ENCODE measurements at places on chromosomes 7 and 10. TPM values are rescaled to one million over a fixed set of nuclear protein-coding genes. Genes with fewer than 3 reads are reported as not detected.
A peak's percentile ranks its signal among the peaks of the same experiment; 100 is the strongest.

The UPK3B gene
- 10.6 TPM for total RNA-seq

DNA sequence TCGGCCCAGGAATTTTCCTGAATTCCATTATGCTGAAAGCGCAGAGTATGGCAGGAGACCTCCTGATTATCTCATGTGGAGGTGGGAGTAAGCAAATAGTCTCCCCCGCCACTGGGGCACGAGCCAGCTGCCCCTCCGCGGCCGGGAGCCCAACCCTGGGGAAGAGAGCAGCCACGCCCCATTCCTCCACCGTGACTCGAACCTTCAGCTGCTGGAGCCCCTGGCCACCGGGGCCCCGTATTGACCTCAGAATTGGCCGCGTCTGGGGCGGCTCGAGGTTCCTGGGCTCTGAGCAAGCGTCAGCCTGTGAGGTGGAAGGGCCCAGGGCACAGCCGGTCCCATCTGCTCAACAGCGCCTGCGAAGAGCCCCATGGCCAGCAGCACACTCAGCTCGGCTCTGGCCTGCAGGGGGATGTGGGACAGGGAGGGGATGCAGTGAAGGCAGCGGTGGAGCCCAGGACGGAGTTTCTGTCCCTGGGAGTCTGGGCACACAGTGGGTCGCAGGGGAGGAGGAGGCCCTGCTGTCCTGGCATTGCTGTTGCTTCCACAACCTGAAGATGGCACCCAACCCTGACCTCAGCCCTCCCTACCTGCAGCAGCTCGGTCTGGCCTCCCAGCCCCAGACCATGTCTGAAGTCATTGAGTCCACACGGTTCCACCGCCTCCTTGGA lies 97.8 kb downstream of the CHST15 start:
- DNase-seq = peak; percentile 51

- no peak for DNase-seq
Measured at GRCh38 chr10:26790221-26790995, 70.3 kb downstream of the ABI1 start.

GRCh38 chr7:38178695-38179344 lies 775 bp downstream of the STARD3NL start:
- DNase-seq = peak; percentile 47

DNA sequence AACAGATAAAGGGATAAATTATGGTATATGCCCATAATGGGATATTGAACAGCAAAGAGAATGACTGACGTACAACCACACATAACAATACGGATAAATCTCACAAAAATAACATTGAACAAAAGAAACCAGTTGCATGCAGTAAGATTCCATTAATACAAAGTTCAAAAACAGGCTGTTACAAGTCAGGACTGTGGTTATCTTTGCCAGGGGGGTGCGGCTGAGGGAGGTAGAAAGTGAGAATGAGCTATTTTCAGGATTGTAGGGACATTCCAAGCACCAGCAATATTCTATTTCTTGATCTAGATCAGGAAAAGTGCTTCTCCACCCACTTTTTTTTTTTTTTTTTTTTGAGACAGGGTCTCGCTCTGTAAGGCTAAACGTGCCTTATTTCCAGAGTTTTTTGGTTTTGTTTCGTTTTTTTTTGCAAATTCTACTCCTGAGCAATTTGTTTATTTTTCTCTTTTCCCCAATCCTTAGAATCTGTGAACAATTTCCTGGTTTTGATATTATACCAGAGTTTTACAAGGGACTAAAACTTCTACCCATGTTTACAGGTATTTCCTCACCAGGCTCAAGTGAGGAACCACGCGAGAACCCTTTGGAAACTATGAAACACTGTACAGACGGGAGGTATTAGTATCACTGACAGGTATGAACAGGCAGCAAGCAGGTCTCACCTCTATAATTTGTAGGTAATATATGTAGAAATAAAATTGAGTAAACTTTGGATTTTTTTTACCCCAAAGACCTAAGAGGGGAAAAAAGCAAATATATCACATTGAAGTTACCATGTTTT lies 9.9 kb downstream of the SMURF1 start:
- DNase-seq = no peak

DNA sequence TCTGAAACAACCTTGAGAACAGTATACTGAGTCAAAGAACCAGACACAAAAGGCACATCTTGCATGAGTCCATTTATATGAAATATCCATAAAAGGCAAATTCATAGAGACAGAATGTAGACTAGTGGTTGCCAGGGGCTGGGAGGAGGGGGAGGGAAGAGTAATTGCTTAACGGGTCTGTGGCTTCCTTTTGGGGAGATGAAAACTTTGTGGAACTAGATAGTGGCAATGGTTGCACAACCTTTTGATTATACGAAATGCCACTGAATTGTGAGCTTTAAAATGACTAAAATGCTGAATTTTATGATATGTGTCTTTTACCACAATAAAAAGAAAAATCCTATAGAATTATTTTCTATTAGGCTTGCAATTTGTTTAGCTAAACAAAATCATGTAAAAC lies 16.8 kb downstream of the ADRB1 start:
- no peak for DNase-seq

Measured in A172 (cell line).